Heart right ventricle (tissue), 16 donors: ENCODE measurements at places on chromosomes 4 and X. TPM values are rescaled to one million over a fixed set of nuclear protein-coding genes. Genes with fewer than 3 reads are reported as not detected.

TMPRSS11A gene
- 0.01 TPM for polyA plus RNA-seq

ELMOD2 gene
- 16.8 TPM for polyA plus RNA-seq

AREG gene
- 22.9 TPM for polyA plus RNA-seq

MEPE gene
- not detected for polyA plus RNA-seq

TCEAL7 gene
- polyA plus RNA-seq, result 5.6 TPM

TMEM35A gene
- polyA plus RNA-seq, result 0.07 TPM

PABPC1L2B gene
- not detected for polyA plus RNA-seq

TMEM165 gene
- 65.1 TPM for polyA plus RNA-seq

HTT-AS gene
- not detected for polyA plus RNA-seq

MAGEE1 gene
- polyA plus RNA-seq, result 0.51 TPM

TNMD gene
- polyA plus RNA-seq, result 0.10 TPM

MAGEE2 gene
- not detected for polyA plus RNA-seq

ZNF718 gene
- 1.5 TPM for polyA plus RNA-seq

CLNK gene
- not detected for polyA plus RNA-seq

DCAF8L2 gene
- polyA plus RNA-seq, result not detected

PAK3 gene
- polyA plus RNA-seq, result 0.07 TPM

CFAP47 gene
- not detected for polyA plus RNA-seq

ARR3 gene
- polyA plus RNA-seq, result not detected

NEXMIF gene
- under 0.01 TPM for polyA plus RNA-seq

CXCL13 gene
- not detected for polyA plus RNA-seq

CENPVL1 gene
- polyA plus RNA-seq, result not detected

MAP9 gene
- 15.2 TPM for polyA plus RNA-seq

TRMT10A gene
- polyA plus RNA-seq, result 1.9 TPM

SYTL5 gene
- polyA plus RNA-seq, result 0.03 TPM

NDNF gene
- 2.8 TPM for polyA plus RNA-seq

GPR119 gene
- not detected for polyA plus RNA-seq

DHX15 gene
- 47.7 TPM for polyA plus RNA-seq

HTN3 gene
- polyA plus RNA-seq, result not detected

BBS7 gene
- polyA plus RNA-seq, result 2.6 TPM

MECP2 gene
- polyA plus RNA-seq, result 14.0 TPM

SPANXD gene
- polyA plus RNA-seq, result not detected

ZNF732 gene
- 0.15 TPM for polyA plus RNA-seq

RPA4 gene
- polyA plus RNA-seq, result 0.15 TPM

P2RY8 gene
- 1.0 TPM for polyA plus RNA-seq

FBXL5 gene
- 35.7 TPM for polyA plus RNA-seq

CFI gene
- 11.8 TPM for polyA plus RNA-seq

RHOXF2B gene
- not detected for polyA plus RNA-seq

MTCP1 gene
- polyA plus RNA-seq, result 21.2 TPM

SERPINA7 gene
- not detected for polyA plus RNA-seq

LIMCH1 gene
- 28.4 TPM for polyA plus RNA-seq

PRICKLE3 gene
- polyA plus RNA-seq, result 8.8 TPM

PRAF2 gene
- 26.5 TPM for polyA plus RNA-seq

NXT2 gene
- 1.5 TPM for polyA plus RNA-seq

SGMS2 gene
- polyA plus RNA-seq, result 12.4 TPM

PPEF2 gene
- not detected for polyA plus RNA-seq

GYPE gene
- polyA plus RNA-seq, result 0.80 TPM

LNX1 gene
- polyA plus RNA-seq, result 7.3 TPM

ASB9 gene
- polyA plus RNA-seq, result 0.59 TPM

GAB3 gene
- 25.2 TPM for polyA plus RNA-seq

BMPR1B gene
- polyA plus RNA-seq, result 0.37 TPM

USP17L17 gene
- not detected for polyA plus RNA-seq

HAUS3 gene
- 10.5 TPM for polyA plus RNA-seq

PTTG2 gene
- polyA plus RNA-seq, result 1.6 TPM

NXF2 gene
- polyA plus RNA-seq, result not detected
